ENCODE measurements at places on chromosomes 3 and 15. TPM values are rescaled to one million over a fixed set of nuclear protein-coding genes. Genes with fewer than 3 reads are reported as not detected.

Gene GPR171
- total RNA-seq, result 75.3 TPM

GRCh38 chr3:195811756-195812155 is at the start of gene MUC4:
Gene MUC4, minus strand, starts transcription at chr3:195811929. Its CDS starts 112 bp downstream, at chr3:195811817.
- no peak for DNase-seq

Gene ACKR2
- total RNA-seq, result 0.56 TPM

Gene KLHL40
- not detected for total RNA-seq

GRCh38 chr15:36358523-36358922 is 220.9 kb upstream of the CDIN1 start:
- no peak for DNase-seq

Gene CRYBG3
- total RNA-seq, result 2.9 TPM

Gene PAQR9
- not detected for total RNA-seq

Gene MPI
- total RNA-seq, result 37.4 TPM

DNA sequence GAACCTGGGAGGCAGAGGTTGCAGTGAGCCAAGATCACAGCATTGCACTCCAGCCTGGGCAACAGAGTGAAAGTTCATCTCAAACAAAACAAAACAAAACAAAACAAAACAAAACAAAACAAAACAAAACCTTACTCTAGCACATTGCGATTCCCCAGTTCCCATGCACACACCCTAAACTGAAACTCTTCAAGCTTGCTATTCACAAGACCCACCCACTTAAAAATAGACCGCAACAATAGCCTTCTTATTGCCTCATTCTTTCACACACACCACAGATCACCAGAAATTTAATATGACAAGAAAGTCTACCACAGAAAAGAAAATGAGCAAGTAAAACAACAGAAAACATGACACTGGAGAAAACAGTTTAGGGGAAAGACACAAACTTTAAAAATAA is 598.4 kb downstream of the FHIT start:
- no peak for DNase-seq
